ENCODE measurements at places on chromosomes 11 and 22. TPM values are rescaled to one million over a fixed set of nuclear protein-coding genes. Genes with fewer than 3 reads are reported as not detected.

DNA sequence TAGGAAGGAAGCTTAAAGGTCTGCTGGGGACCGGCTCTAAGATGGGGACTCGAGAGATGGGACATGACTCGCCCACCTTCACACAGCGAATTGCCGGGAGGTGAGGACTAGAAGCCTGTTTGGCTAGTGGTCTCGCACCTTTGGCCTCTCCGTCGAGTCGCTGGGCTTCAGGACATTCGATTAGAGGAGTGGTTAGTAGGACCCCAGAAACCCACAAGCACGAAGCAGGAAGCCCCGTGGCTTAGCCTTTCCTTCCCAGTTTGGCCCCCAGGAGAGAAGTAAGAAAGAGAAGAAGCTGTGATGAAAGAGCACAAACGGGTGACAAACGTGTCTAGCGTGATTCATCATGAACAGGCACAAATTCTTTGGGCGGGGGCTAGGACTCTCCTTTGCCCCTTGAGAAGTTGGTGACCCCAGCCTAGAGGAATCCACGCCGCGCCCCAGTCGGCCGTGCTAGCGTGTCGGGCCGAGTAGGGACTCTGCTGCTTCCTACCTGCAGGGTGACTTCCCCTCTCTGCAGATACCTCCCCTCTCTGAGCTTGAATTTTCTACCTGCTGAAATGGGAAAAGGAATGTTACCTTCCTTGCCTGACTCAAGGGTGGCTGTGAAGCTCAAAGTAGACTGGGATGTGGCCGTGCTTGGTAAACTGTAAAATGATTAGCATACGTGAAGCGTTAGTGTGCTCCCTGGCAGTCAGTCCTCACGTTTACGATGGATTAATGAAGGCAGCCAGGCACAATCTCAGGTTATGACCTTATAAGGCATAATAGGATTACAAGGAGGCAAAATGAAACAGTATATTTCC is 1.1 kb upstream of the ADM start:
- peak; percentile 30 for DNase-seq

GRCh38 chr11:35617687-35618496 is at the start of gene FJX1:
FJX1 (plus strand) TSS chr11:35618460; CDS start chr11:35618637, 177 bp downstream.
- peak; percentile 96 for DNase-seq

The APOA5 gene
- not detected for polyA plus RNA-seq

- DNase-seq: no peak
Observed at GRCh38 chr11:104881117-104881794, 17.0 kb downstream of the CASP12 start.

DNA sequence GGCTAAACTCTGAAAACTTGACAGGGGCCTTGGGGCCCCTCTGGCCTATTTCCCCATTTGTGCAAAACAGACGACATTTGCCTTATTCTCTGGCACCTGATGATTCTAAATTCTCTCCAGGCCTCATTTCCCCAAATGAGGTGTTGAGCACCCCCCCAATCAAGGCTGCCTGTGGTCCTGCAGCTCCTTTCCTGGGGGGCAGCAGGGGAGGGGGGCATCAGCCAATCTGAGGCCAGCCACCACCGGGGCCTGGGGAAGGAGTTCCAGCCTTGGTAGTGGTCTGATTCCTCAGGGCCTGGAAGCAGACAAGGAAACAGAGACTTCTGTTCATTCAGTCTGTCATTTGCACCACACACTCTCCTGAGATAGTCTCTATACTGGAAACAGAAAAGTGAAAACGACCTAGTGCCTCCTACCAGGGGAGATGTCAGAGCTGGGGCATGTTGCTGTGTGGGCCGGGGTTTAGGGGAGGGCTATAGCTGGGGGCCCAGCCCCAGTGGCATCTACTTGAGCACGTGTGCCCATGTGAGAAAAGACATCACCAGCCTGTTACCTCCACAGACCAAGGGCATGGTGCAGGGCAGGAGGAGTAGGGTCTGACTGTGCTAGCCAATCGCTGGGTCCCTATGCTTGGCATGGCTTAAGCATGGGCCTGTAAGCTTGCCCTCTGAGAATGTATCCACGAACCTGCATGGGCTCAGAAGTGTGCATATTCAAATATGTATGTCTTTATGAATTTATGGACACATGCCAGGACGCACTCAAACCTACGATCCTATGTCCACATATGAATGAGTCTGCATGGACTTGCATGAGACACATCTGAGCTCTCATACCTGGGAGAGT is 1.8 kb upstream of the TPBGL start:
- DNase-seq: peak; percentile 17

DNA sequence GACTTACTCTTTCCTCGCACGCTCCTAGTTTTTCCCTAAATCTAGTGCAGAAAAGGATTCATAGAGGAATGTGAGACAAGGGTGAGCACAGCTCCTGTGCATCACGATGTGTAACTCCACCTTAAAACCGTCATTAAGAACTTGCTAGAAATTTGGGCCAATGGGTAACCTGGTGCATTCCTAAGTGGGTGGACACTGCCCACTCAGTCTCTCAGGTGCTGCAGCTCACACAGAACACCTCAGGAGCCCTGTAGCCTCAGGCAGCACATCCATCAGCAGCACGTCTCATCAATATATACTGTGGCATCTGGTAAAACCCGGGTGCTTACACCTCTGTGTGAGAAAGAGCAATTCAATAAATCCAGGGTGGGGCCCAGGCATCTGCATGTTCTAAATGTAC is 12.4 kb downstream of the POU2AF3 start:
- no peak for DNase-seq

All from SK-N-SH (cell line).